ENCODE measurements at places on chromosomes 16 and 17.

DNA sequence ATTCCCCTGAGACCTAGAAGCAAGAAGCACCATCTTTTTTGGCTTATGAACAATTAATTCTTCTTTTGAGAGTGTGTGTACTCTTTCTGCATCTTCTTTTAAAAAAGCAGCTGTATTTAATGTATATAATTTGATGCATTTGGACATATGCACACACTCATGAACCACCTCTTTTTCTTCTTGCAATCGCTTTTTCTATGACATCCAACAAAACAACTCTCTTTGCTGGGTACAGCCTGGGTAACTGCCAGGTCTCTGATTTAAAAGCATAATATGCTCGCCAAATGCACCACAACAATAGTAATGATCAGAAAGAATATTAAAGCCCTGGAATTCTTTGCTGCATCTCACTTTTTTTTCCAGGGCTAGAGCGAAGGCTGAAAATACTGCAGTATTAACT is 97.3 kb downstream of the HAPSTR1 start:
- no peak for DNase-seq

DNA sequence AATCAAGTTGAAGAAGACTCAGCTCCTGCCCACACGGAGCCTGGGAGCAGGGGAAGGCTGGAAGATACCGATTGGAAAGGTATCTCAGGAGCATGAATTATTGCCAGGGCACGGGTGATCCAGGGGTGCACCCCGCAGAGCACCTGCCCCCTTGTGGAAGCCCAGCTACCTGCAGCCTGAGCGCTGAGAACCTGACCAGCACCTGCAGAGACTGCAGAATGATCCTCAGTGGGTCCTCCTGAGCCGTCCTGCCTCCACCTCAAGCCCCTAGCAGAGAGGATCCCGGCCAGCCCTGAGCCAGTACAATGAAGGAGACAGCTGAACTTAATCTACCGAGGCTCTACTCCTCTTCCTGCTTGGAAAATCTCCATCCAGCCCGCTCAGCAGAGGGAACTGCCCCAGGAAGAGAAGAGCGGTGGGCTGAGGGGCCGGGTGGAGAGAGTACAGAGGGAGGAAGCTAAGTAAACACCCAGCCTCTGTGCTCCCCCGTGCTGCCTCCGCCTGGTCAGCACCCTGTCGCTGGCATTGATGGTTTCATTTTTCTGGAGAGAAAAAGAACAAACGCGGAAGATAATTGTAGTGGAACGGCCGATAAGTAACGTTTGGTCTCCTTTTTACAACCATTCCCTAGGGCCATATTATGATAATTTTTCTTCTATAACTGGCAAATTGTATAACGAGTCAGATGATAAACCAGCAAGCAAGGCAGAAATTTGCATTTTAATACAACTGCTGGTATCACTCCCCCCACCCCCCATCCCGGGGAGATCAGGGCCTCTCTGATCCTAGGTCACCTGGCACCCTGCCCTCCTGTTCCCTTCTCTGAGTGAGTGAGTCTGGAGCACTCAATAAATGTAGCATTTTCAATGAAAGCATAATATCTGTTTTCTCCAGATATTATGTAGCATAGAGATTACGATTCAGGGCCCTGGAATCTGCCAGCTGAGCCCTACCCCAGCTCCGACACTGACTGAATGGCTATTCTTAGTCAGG is 204.5 kb upstream of the RPL38 start:
- no peak for DNase-seq

GRCh38 chr16:60929-61878 is 7.6 kb downstream of the SNRNP25 start:
- DNase-seq, result no peak

- no peak for DNase-seq
These were observed 77.3 kb downstream of the RPTOR start for GRCh38 chr17:80621997-80622357.

DNA sequence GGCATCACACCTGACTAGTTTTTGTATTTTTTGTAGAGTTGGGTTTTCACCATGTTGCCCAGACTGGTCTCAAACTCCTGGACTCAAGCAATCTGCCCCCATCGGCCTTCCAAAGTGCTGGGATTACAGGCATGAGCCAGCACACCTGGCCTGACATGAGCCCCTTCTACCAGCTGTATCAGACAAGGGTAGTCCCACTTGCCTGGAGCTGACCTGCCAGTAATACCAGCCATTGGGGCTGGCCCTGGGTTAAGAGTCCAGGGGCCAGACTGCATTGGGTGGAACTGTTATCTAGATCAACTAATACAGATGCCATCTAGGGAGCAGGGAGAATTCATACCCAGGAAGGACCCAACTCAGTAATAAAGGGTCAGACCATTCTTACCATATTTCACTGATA is 28.1 kb downstream of the WSB1 start:
- no peak for DNase-seq

- no peak for DNase-seq
These were observed 72.0 kb upstream of the MAF start for GRCh38 chr16:79672524-79672923.

DNA sequence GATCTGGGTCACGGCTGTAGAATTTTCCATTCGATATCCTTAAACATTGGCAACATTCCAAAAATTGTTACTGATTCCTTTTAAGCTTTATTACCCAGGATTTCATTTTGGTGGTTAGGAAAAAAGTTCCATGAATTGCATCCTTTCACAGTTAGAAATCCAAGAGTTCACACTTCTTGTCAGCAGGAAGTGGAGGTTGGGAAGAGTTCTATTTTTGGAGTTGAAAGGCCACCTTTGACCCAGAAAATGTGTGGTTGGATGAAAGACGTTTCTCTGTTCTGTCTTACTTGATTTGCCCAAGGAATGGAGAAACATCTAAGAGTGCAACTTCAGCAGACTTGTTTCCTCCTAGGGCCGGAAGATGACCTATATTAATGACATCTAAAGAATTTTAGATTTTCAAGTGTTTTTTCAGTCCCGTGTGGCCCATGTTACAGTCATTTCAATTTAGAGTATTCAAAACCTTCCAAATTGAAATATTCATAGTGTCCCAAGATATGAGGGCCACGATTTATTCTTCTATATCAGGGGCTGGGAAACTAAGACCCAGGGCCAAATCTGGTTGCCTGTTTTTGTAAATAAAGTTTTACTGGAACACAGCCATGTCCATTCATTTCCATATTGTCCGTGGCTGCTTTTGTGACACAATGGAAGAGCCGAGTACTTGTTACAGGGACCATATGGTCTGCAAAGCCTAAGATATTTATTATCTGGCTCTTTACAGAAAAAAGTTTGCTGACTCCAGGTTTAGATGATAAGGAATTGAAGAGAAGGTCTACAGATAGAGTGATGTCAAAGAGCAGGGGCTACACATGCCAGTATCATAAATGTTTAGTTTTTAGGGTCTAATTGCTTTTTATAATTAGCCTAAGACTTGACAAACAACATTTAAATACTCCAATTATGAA is 50.2 kb downstream of the CDK5R1 start:
- peak; percentile 88 for DNase-seq

DNA sequence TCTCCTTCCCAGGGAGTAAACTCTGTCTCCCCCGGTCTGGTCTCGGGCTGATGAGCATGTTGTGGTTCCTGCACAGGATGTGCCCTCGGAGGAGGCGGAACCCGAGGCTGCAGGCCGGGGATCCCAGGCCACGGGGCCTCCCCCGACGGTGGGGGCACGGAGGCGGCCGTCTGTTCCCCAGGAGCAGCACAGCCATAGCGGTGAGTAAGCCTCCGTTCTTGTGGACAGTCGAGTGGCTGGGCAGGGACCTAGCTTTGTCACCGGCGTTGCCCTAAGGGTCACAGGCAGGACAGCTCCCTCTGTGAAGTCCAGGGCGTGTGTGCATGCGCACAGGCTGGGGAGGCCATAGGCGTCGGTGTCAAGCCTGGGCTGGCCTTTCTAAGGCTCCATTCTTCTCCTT is 3.5 kb downstream of the ZNF213 start:
- DNase-seq, result no peak

DNA sequence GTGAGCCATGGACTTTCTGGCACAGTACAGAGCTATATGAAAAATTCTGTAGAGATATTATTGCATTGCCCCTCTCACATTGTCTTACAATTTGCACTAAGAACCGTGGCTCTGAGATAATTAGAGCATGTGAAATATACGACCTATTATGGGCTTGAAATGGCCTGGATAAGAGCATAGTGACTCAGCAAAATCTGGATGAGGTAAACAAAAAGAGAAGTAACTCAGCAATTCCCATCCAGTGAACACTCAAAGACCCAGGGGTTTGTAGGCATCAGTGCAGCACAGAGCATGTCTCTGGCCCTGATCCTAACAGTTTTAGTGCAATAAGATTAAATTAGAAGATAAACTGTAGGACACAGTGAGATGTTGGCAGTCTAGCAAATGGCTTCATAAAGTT is 317.2 kb upstream of the MYOCD start:
- peak; percentile 14 for DNase-seq

GRCh38 chr16:48282636-48283263 is 35.4 kb upstream of the ABCC11 start:
- DNase-seq, result no peak

GRCh38 chr16:49643429-49644144 is 212.3 kb downstream of the ZNF423 start:
- peak; percentile 68 for DNase-seq

GRCh38 chr17:14101976-14102375 is 32.7 kb downstream of the COX10 start:
- DNase-seq, result no peak

- DNase-seq, result no peak
These were observed 123.2 kb downstream of the KCNJ18 start for GRCh38 chr17:21815352-21816063.

GRCh38 chr17:17104494-17104893 is 62.2 kb downstream of the MPRIP start:
- no peak for DNase-seq

DNA sequence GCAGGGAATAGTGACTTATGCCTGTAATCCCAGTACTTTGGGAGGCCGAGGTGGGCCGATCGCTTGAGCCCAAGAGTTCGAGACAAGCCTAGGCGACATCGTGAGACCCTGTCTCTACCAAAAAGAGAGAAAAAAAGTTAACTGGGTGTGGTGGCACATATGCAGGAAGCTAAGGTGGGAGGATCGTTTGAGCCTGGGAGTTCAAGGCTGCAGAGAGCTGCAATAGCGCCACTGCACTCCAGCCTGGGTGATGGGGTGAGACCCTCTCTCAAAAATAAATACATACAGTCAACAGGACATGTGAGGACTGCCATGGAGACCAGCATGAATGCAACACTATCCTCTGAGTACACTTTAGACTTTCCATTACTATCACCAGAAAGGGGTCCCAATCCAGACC is 15.4 kb upstream of the ST6GALNAC2 start:
- DNase-seq, result no peak

DNA sequence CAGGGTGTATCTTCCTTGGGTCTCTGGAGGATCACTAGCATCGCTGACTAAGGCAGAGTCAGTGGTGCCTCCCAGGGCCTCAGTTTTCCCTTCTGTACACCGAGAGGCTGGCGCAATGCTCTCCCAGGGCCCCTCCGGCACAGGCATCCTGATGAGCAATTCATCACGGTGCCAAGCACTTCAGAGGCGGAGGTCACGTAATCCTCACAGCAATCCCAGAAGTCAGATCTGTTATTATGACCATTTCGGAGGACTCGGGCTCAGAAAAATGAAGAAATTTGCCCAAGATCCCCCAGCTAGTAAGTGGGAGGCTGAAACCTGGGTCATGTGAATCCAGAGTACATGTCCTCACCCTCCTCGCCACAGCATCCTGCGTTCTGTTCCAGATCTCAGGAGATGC is 46.5 kb downstream of the AIPL1 start:
- DNase-seq, result no peak

DNA sequence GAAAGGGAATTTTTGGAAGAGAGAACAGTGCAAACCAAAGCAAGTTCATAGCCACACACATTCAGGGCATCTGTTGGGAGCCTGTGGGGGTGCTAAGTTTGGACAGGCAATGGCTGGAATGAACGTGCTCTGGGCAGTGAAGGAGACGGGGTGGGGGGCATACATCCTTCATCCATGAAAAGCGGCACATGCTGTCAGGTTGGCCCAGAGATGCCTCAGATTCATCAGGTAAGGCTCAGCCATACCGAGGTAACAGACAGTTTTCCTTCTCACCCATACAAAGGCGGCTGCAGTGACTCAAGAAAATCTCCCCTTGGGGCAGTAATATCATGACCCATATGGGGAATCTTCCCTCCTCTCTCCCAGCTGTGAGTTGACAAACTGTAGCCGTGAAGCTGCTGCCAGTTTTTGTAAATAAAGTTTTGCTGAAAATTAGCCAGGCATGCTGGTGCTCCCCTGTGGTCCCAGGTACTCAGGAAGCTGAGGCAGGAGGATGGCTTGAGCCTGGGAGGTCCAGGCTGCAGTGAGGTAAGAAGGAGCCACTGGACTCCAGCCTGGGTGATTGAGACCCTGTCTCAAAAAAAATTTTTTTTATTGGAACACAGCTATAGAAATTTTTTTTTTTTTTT is 9.2 kb upstream of the UBALD2 start:
- DNase-seq, result peak; percentile 33

DNA sequence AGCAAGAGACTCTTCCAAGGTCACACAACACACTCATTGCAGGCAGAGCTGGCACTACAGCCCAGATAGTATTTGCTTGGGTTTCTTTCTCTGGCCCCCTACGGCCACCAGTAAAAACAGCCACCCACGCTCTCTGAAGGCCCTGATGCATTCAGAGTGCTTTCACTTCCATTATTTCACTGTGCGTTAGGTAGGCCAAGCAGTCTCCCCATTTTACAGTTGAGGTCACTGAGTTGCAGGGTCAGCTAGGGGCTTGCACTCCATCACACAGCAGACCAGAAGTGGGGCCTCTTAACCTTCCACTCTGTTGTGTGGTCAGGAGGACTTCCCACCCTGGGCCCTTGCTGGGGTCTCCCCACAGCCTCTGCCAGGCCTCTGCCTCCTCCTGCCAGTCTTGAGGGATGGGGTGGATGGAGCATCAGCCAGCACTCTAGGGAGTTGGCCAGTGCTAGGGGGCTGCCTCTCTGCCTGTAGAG is 2.5 kb downstream of the TBX21 start:
- DNase-seq, result no peak

- DNase-seq, result no peak
These were observed 41.7 kb downstream of the EFCAB5 start for GRCh38 chr17:29982991-29983653.

DNA sequence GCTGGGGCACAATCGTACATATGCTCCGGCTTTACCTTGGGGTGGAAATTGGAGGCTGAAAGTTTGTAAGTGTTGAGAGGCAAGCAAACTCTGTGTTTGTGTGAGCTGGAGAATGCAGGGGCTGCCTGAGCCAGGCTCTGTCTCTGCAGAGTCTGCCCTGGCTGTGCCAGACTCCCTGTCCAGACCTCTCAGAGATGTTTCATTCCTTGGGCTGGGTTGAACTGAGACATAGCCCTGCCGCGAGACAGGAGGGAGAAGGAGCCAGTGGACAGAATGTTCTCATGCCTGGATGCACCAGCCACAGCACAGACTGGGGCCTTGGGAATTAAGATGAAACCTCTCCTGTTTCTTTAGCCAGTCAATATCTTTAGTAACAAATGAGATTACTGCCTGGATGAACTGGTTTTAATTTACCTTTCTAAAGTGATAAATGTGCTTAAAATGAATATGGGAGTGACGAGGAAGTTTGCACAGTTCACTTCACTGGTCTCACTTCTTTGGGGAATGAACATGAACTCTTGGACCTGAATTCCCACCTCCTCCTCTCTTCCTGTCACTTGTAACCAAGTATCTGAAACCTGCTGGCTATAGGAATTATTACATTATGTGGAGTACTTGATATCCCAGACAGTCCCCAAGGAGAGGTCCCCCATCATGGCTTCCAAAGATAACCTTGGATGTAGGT is 40.1 kb downstream of the YPEL2 start:
- peak; percentile 76 for DNase-seq

GRCh38 chr16:54400261-54400660 is 113.7 kb upstream of the IRX3 start:
- DNase-seq, result no peak

- no peak for DNase-seq
These were observed 274.1 kb downstream of the SEC14L1 start for GRCh38 chr17:77414811-77415400.

Data from mesenchymal stem cell (in vitro differentiated cells and primary cell).